ENCODE measurements at places on chromosomes 3 and 15. TPM values are rescaled to one million over a fixed set of nuclear protein-coding genes. Genes with fewer than 3 reads are reported as not detected.

The HYAL3 gene
- polyA plus RNA-seq, result 5.3 TPM

The LXN gene
- 9.0 TPM for polyA plus RNA-seq

The SLC35G2 gene
- polyA plus RNA-seq, result 0.31 TPM

The TRH gene
- not detected for polyA plus RNA-seq

The TGM5 gene
- not detected for polyA plus RNA-seq

The STARD5 gene
- 8.4 TPM for polyA plus RNA-seq

The CP gene
- polyA plus RNA-seq, result 0.24 TPM
